ENCODE measurements at places on chromosomes 12 and 14.
A peak's percentile ranks its signal among the peaks of the same experiment; 100 is the strongest.

DNA sequence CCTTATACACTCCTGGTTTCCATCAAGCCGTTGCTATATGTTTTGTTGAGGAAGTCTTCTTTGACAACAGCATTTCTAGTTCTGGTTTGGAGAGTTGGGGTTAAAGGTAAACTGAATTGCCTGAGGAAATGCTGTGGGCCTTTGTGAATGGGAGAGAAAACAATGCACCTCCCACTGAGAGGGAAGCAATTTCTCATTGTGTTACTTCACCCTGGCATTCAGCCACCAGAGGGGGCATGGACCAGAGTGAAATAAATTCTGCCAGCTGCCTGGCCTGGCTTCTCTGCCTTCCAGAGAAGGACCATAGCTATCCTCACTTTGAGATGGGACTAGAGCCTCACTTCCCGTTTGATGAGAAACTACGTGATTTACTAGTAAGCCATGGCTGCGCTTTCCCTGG lies 475.3 kb downstream of the EGLN3 start:
- peak; percentile 21 for DNase-seq

DNA sequence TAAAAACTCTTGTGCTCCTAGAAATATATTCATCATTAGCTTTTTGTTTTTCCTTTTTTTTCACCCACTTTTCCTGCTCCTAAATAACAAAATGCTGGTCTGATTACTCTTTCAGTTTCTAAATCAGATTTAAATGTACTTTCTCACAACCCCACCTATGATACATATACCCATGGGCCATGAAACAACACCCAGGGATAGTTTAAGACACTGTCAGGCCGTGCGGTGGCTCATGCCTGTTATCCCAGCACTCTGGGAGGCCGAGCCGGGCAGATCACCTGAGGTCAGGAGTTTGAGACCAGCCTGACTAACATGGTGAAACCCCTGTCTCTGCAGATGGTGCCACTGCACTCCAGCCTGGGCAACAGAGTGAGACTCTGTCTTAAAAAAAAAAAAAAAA lies 1.6 kb upstream of the NUMB start:
- no peak for DNase-seq

- no peak for DNase-seq
These were observed 8.9 kb upstream of the AACS start for GRCh38 chr12:125056306-125056705.

GRCh38 chr12:107493135-107493494 lies 192.5 kb upstream of the PWP1 start:
- DNase-seq, result no peak

GRCh38 chr14:68148276-68148675 lies 328.7 kb downstream of the RAD51B start:
- no peak for DNase-seq

DNA sequence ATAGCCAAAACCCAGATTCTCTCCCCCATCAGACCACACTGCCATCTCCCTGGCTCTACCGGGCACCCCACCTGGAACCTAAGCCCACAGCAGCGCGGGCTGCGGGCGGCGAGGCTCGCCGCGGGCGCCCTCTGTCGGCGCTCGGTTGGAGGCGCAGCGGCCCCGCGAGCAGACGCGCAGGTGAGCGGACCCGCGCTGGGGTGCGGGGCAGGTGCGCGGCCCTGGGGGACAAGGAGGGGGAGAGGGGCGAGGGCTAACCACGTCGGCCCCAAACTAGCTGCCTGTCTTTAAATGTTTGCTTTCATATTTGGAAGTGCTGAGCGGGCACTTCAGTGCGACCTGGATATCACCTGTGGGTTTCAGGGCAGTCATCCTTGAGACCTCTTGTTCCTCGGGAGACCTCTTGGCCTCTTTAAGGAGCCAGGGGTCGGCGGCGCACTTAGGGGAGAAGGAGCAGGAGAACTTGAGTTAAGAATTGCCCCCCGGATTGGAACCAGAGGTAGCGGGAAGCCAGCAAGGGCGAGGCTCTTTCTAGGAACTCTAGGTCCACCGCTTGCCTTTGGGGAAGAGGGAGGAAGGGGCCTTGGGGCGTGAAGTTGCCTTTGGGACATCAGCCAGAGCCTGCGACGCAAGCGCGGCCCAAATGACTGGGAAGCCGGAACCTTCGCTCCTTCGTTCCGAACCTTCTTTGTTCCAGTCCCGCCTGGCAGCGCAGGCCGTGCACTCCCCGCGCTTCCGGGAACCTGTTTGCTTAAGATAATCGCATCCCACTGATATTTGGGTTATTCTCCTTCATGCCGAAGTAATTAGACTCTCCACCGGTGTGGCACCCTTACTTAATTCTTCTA lies 78.7 kb downstream of the NEDD1 start:
- DNase-seq, result no peak

GRCh38 chr12:132703641-132704040 lies 7.0 kb upstream of the PGAM5 start:
- DNase-seq, result no peak

GRCh38 chr12:60138526-60138925 lies 542.7 kb downstream of the SLC16A7 start:
- DNase-seq, result no peak
